ENCODE measurements at places on chromosomes 1 and 21.

DNA sequence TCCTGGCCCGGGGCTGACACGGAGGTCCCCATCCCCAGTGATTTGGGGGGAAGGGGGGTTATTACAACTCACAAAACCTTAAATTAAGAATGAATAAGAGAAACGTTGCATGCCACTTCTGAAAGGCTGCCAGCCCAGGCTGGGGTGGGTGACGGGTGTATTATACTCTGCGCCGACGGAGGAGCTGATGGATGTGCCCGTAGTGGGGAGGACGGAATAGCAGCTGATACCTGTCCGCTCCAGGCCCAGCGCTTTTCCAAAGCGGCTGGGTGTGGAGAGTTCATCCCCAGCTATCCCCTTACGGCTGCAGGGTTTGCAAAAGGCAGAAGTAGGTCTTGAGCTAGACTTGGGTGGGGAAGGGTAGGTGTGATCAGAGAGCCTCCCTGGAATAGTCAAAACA is 63.8 kb upstream of the CASZ1 start:
- DNase-seq: no peak

DNA sequence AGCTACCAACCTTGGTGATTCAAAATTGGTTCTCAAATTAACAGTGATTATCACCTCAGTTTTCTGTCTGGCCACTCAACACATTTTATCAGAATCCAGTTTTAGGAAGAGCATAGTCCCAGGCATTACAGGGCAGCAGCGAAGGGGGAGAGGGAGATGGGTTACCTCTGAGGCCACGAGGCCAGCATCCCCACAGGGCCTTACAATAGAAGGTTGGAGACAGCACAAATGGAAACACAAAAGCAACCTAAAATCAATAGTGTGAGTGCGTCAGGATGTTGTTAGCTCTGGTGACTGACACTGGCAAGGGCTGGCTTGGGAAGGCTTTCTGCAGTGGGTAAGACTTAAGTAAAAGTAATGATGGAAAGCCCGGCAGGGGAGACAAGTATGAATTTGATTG is 79.5 kb downstream of the JAK1 start:
- no peak for DNase-seq

DNA sequence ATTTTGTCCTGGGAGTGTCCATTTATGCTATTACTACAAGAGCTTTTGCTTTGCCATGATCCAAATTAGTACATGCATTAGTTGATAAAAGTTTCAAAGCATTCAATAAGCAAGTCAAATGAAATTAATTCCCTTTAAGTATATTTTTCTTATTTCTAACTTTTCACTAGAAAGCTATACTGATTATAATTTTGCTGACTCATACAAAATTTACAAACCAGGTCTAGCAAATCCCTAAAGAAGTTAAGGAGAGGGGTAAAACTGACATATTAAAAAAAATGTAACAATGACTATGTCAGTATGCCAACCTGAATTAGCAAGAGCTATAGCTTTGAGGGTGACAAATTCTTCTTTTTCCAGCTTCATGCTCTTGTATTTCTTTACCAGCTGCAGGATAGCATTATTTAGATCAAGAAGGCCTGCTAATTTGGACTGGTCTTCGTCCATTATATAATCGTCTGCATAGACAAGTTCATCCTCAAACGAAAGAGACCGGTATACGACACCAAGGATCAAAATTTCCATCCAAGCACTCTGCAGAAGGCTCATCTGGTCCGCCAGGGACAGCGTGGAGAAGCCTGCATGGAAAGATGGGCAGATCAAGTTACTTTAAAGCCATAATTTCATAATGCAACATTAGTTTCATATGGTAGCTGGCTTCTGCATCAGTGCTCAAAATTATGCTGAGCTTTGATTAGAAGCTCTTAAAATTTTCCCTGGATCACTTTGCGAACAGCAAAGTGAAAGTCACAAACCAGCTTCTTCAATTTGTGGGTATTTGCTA is 95.8 kb upstream of the USH2A start:
- DNase-seq: no peak

GRCh38 chr1:229579059-229579673 is 20.7 kb upstream of the ABCB10 start:
- DNase-seq: peak; percentile 47

GRCh38 chr21:41211060-41211805 is 43.3 kb downstream of the BACE2 start:
- DNase-seq: no peak

DNA sequence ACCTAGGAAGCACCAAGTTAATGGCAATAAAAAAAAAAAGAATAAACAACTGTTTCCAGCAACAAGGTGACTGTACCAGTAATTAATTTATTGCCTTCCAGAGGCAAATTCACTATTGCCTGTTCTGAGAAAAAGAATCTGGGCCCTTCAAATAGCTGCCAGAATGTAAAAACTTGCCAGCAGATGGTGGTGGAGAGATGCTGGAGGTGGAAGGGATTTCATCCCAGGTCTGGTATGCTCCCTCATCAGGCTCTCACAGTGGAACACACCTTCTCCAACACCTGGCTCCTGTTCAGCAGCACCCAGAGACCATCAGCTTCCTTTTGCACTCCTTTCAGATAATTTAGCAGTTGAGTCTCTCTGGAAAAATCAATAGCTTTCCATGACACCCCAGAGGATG is 792.9 kb upstream of the ADAMTS5 start:
- no peak for DNase-seq

GRCh38 chr1:1782399-1783221 is 4.3 kb upstream of the NADK start:
- peak; percentile 53 for DNase-seq

- DNase-seq: peak; percentile 44
Measured at GRCh38 chr1:100188617-100189016, 10.6 kb upstream of the LRRC39 start.

DNA sequence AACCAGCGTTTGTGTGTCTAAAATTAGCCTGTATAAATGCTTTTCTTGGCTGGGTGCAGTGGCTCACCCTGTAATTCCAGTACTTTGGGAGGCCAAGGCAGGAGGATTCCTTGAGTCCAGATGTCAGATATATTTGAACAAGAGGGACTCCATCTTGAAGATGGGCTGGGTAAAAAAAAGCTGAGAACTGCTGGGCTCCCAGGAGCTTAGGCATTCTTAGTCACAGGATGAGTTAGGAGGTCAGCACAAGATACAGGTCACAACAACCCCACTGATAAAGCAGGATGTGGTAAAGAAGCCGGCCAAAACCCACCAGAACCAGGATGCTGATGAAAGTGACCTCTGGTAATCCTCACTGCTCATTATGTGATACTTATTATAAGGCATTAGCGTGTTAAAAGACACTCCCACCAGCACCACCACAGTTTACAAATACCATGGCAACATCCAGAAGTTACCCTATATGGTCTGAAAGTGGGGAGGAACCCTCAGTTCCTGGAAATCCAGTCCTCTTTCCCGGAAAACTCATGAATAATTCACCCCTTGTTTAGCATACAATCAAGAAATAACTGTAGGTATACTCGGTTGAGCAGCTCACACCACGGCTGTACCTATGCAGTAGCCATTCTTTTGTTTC is 36.2 kb upstream of the ZNF496 start:
- DNase-seq: peak; percentile 21

DNA sequence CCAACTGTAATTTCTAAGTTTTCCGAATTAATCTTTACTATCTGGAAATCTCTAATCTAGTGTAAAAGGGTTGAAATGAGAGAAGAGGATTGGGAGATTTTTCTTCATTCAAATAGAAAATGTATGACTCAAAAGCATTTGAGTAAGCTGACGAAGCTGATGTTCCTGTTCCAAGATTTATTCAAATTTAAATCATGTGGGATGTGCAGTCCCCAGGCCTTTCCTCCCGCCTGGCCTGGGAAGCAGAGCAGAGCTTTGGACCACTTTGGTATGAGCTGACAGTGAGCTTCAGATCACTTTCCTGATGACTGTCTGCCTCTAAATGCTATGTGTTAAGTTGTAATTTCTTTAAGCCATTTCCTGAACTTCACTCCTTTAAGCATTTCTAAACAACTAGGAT is 192.0 kb downstream of the DHRS3 start:
- DNase-seq: peak; percentile 45

DNA sequence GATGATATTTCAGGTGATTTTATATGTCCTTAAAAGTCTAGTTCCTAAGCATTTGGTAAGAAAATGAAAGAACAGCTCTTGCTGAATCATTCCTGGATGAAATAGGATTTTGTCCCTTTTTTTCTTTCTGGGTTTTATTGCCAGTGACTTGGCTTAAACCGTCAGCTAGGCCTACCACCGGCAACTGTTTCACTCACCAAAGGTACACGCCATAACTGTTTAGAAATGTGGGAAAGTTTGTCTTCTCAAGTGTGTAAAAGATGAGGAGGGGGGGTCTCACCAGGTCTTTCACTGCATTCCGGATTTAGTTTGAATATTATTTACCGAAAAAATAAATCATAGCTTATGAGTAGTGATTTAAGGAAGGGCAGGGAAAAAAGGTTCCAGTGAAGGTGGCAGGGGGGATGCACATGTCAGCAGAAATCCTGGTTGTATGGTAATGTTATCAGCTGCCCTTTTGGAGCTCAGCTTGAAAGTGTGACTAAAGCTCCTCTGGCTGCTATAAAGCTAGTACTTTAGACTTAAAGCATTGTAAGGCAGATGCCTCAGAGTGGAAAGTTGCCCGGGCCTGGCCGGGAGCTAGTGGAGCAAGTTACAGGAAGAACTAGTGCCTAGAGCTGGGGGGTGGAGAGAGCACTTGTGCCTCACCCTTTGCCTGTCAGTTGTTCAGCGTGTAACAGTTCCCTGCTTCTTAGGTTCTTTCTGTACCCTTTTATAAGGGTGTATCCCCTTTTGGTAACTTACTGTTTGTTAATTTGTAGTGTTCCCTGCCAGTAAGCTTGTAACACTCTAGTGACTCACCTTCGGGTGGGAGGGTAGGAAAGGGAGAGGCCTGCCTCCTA is 3.1 kb downstream of the ATP1A1 start:
- peak; percentile 49 for DNase-seq

DNA sequence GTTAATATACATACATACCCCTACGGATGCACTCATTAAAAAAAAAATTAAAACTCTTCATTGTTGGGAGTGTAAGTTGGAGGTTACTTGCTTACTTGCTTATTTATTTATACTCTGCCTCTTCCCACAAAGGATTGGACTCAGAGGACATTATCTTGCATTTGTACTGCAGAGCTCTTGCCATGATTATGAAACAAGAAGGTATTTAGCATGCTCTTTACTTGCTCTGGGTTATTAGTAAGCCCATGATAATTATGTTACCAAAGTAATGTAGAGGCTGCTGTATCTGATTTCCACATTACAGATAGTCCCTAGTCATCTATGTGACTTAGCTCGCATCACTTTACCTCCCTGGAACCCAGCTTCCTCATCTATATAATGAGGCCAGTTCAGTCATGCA is 355.1 kb upstream of the PTBP2 start:
- no peak for DNase-seq

- DNase-seq: no peak
Measured at GRCh38 chr1:206068314-206068713, 15.3 kb downstream of the RHEX start.

DNA sequence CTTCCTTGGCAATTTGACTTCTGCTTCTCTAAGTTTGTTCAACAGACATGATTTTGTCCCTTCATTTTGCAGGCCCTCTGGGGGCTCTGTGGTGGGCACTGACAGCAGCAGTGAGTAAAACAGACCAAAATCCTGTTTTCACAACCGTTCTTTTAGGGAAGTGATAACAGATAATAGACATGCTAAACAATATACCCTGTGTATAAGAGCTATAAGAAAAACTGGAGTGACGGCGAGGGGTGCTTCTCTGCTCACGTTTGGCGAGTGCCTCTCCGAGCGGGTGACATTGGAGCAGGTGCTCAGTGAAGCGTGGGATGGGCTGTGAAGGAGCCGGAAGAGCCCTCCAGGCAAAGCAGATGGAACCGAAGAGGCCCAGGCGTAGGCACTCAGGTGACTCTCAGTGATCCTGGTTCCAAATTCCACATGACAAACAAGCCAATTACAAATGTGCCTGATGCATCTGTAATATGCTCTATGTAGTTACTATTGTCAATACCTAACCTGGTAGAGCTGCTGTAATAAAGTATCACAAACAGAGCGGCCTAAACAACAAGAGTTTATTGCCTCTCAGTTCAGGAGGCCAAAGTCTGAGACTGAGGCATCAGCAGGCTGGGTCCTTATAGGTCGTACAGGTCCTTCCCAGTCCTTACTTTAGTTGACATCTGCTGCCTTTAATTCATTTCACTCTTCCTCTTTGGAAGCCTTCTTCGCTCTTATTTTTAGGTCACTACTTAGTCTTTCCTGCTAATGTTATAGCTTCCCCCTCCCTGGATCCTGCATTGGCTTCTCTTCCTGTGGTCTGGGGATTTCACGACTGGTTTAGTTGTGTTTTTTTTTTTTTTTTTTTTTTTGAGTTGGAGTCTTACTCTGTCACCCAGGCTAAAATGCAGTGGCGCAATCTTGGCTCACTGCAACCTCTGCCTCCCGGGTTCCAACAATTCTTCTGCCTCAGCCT is 20.1 kb downstream of the OR2B11 start:
- DNase-seq: no peak

DNA sequence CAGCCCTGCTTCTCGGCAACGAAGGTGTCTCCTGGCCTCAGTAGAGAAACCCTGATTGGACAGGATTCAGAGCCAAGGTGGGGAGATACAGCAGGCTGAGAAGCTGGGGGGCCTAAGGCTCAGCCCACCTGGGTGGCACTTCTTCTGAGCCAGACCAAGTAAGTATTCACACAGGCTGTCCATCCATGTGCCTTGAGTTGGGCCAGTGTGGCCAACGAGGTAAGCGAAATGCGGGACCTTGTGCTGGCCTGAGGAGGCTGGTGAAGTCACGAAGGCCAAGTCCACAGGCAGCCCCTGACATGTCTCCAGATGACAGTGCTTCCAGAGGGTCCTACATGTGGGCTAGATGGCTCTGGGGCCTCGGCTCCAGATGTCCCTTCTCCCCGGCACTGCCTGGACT is 91.4 kb downstream of the ITPKB start:
- no peak for DNase-seq

- DNase-seq: no peak
Measured at GRCh38 chr1:234170067-234170466, 203.2 kb upstream of the COA6 start.

- DNase-seq: peak; percentile 91
Measured at GRCh38 chr1:221315330-221315729, 426.6 kb downstream of the DUSP10 start.
